Hematopoietic multipotent progenitor cell (in vitro differentiated cells): ENCODE measurements at places on chromosomes 6 and 20.

- no peak for DNase-seq
These were observed 124.3 kb downstream of the GRM1 start for GRCh38 chr6:146153040-146153758.

DNA sequence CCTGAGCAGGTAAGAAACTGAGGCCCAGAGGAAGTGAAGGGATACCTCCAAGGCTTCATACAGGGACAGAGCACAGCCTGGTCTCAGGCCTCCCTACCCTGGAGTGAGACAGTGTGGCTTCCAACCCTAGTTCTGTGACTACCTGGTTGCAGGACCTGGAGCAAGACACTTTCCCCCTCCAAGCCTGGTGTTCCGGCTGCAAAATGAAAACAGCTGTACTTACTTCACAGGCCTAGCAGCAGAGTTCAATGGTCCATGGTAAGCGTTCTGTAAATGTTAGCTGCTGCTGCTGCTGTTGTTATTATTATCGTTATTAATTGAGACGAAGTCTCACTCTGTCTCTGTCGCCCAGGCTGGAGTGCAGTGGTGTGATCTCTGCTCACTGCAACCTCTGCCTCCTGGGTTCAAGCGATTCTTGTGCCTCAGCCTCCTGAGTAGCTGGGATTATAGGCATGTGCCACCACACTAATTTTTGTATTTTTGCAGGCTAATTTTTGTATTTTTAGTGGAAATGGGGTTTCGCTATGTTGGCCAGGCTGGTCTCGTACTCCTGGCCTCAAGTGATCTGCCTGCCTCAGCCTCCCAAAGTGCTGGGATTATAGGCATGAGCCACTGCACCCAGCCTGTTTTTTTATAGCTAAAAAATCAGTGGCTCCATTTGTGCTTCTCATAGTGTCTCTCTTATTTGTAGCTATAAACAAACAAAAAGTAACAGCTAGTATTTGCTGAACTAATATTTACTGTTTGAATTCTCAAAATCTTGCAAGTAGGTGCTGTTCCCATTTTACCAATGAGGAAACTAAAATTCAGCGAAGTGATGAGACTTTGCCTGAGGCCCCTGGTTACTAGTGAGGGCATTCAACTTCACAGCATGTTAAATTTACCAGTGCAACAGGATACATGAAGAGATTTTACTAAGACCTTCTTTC, 41.9 kb downstream of the COX4I2 start:
- DNase-seq: no peak

DNA sequence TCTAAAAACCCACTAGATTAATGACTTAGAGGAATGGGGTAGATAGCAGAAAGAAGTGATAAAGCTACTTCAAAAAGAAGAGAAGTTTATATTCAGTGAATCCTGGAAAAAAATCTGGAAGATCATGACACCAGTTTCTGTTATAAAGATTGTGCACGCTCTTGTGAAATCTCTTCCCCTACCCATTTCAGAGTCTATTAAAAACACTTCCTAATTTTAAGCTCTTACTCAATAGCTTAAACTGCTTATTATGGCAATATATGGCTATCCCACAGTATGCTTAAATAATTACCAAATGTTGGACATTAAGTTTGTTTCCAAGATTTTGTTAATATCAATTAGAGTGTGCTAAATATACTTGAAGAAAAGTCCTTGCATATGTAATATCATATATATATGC, 585.3 kb upstream of the MAN1A1 start:
- DNase-seq: no peak

- no peak for DNase-seq
These were observed 677.5 kb downstream of the HDGFL1 start for GRCh38 chr6:23246896-23247295.

DNA sequence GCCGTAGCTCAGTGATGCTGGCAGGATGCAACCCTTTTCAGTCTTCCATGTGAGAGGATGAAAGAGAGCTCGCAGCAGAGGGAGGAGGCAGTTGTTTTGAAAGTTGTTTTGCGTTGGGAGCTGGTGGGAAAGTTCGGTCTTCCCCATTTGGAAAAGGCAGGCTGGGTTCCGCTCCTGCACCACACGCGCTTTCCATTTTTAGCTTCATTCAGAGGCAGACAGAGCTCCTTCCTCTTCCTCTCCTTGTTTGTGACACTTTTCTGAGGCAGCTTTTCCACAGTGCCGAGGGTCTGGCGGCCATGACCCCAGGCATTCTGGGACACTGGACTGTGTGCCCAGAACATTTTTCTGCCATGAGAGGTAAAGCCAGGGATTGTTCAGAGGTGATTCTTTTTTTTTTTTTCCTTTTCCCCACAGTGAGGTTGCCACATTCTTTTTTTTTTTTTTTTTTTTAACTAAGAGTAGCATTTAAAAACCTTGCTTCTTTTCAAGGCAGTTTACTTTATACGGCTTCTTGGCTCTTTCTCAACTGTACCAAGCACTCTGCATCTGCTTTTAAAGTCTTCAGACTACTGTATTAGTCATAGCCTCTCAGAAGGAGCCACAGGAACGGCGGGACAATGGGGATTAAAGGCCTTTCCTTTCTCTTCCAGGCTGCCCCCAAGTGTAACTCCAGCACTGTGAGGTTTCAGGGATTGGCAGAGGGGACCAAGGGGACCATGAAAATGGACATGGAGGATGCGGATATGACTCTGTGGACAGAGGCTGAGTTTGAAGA, 1.6 kb downstream of the PRDM1 start:
- no peak for DNase-seq

- no peak for DNase-seq
These were observed 39.5 kb downstream of the BCKDHB start for GRCh38 chr6:80145921-80146320.

GRCh38 chr6:131917763-131918649, 33.2 kb downstream of the CCN2 start:
- no peak for DNase-seq

DNA sequence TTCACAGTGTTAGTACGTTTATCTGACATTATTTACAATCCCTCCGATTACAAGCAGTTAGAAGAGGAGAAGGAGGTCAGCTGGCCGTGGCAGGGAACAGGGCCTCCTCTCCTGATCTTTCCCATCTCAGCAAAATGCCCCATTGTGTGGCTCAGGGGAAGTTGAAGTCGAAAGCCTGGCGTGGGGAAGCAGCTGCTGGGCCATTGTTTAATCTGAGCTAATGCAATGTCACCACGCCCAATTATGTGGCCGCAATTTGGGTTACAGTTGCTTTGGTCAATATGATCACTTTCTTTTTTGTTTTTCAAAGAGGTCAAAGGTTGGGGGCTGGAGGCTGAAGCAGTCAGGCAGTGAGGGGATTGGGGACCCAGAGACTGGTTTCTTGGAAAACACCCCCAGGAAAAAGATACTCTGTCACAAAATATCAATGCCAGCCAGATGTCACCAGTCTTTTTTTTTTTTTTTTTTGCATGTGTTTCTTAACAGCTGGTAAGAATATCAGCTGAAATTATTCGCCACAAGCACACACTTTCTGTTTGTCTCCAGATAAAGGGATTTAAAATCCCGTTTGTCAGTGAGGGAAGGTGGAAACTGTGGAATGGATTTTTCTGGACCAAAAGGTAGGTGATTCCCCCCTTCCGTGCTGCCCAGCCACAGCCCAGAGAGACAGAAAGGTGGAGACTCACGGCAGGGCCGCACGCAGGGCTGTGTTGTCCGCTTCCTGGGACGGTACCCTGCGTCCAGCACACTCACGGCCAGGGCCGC, 24.6 kb downstream of the DLL1 start:
- no peak for DNase-seq

- peak; percentile 17 for DNase-seq
These were observed 46.9 kb upstream of the TRIM26 start for GRCh38 chr6:30260036-30260504.

GRCh38 chr6:127539272-127539671, 20.1 kb upstream of the MTCL3 start:
- DNase-seq: no peak

DNA sequence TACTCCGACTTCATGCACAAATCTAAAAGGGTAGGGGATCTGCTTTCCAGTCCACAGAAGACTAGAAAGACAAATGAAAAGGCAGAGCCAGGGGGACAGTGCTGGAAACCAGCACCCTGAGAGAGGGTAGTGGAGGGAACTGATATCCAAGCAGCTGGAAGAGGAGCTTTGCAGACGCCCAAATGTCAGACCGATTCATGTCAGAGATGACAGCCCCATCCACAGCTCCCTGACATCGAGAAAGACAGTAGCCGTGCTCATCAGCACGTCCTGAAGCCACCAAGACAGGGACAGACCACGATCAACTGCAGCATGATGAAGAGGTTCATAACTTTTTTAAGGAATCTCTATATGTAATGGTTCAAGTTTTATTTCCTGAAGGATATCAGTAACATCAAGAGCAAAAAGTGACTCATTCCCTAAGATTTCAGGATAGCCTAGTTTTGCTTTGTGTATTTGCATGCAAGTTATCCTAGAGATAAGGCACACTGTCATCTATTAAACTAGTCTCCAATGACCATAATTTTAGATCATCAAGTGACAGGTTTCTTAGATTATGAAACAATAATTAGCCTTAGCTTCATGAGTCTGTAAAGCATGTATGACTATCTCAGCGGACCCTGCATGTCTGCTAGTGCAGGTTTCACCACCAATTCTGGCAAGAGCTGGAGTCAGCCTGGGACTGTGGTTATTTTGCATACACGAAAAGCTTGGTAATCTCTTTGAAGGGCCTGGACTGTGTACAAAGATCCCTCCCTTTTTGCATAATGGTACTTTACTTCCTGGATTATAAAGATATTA, 43.0 kb downstream of the PRDM1 start:
- no peak for DNase-seq

GRCh38 chr20:5214826-5215225, 88.0 kb downstream of the CDS2 start:
- DNase-seq: no peak

DNA sequence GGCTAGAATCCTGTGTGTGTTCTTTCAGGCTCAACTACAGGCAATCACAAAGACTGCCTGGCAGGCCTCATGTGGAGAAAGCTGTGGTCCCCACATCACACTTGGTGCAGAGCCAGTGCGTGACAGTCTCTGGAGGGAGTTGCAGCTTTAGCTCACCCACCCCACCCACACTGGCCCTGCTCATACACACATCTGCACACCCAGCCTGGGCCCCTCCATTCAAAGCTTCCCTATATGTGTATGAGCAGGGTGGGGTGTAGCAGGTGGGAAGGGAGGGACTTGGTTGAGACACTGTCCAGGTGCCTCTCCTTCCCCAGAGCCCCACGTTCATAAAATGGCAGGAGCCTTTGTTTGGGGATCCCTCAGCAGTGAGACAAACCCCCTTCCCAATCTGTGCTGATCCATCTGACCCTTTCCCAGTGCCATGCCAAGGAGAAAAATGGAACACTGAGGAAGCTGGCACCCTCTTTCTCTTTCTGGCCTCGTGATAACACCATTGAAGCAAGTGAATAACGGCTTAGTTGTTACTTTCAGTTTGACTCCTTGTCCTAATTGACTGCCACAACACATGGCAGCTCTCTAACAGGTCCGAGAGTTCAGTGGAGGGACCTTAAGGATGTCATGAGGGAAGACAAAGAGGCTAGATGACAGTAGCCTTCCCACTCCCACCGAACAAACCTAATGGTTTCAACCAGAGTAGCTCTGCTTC, 53.8 kb upstream of the NRSN1 start:
- DNase-seq: no peak

- no peak for DNase-seq
These were observed 43.0 kb downstream of the NTSR1 start for GRCh38 chr20:62751551-62752150.

- DNase-seq: no peak
These were observed 54.9 kb downstream of the LY86 start for GRCh38 chr6:6643398-6643797.

GRCh38 chr6:67031451-67031850, 1324.4 kb upstream of the EYS start:
- peak; percentile 78 for DNase-seq

DNA sequence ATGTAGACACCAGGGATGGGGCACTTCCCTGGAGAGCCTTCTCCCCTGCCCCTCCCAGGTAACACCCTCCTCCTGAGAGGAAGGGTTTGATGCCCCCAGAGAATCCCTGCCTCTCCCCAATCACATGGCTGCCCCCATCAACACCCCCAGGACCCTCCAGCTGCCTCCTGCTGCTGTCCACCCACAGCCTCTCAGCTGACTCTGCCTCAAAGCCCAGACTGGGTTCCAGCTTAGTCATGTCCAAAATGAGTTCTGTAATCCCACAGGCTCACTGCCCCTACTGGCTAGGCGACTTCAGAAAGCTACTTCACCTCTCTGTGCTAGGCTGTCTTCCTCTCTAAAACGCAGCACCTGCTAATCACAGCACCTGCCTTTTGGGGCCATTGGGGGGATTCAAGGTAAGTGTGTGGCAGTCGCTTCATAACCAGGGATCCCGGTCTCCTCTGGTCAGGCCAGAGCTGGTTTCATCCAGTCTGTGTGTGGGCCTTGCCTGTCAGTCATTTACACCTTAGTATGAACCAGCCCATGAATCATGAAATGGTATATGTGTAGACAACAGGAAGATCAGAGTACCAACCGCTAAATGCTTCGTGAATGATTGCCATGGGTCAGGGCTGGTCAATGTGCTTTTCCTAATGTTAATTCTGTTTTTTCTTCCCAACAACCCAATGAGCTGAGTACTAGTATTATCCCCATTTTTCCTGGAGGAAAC, 40.4 kb downstream of the TFEB start:
- no peak for DNase-seq

- no peak for DNase-seq
These were observed 38.0 kb downstream of the BFSP1 start for GRCh38 chr20:17493173-17493572.

DNA sequence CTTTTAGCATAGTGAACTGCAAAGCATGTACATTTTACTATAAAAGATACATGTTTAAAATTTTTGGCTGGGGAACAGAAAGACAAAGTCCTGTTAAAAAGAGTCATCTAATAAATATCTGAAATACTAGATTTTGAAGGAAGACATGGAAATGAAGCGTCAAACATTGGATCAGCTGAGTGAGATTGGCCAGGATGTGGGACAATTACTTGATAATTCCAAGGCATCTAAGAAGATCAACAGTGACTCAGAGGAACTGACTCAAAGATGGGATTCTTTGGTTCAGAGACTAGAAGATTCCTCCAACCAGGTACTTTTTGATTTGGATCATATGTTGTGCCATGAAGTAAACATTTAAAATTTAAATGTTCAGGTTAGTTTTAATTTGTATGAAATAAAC, 162.3 kb downstream of the UTRN start:
- DNase-seq: no peak
